ENCODE measurements at places on chromosomes 5 and 9. TPM values are rescaled to one million over a fixed set of nuclear protein-coding genes. Genes with fewer than 3 reads are reported as not detected.

- no peak for DNase-seq
Observed at GRCh38 chr5:40043916-40044315, 619.1 kb upstream of the DAB2 start.

- no peak for DNase-seq
Observed at GRCh38 chr5:144254552-144254951, 83.9 kb downstream of the KCTD16 start.

GRCh38 chr5:139108063-139108824 lies 89.9 kb downstream of the SIL1 start:
- no peak for DNase-seq

DNA sequence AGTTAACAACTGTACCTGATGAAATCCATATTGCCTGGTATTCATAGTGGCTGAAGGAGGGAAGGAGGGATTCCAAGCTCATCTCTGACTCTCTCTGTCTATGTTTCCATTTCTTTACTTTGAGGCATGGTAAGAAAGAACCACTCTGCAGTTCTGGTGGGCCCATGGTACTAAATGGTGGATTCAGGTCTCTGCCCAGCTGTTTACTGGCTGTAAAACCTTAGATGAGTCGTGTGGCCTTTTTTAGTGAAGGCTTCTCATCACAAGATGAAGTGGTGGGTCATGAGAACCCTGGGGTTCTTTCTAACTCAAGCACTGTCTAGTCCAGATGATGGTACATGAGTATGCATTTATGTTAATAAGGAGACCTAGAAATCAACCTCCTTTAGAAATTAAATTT lies 49.7 kb downstream of the ZNF366 start:
- DNase-seq, result no peak

DNA sequence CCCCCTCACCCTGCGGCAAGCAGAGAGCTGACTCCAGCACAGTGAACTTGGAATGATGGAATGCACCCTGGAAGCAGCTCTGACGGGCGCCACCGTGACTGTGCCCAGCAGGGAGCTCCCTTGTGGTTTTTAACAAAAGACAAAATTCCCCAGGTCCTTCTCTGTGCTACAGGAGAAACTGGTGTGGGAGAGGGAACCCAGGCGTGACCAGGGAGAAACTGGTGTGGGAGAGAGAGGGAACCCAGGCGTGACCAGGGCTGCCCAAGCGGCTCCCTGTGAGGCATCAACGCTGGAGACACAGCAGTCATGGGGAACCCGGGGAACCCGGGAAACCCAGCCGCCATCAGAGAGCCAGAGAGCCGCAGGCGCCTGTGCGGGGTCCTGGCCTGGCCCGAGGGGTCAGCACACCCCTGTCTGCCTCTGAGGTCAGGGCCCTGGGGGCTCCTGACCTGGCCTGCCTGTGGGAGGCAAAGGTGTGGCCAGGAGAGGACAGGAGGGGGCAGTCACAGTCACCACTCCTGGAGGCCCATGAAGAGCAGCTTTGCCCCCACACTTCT lies 3.1 kb upstream of the AHRR start:
- DNase-seq, result peak; percentile 68

- no peak for DNase-seq
Observed at GRCh38 chr5:58016877-58017276, 443.0 kb downstream of the PLK2 start.

DNA sequence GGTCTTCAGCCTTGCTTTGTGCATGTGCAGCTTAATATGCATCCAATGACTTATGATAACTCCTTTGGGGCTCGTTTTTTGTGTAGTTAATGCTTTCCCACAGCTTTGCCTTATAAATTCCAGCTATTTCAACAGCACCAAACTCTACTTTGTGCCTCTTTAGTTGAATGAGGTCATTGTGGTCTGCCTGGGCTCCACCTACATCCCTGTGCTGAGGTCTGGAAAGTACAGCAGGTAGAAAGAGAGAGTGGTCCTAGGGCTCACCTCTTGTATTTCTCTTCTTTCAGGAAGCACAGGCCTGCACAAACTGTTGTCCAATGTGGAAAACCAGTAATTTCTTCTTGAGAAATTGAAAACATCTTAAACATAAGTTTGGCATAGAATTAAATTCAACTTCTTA lies 167.2 kb downstream of the XRCC4 start:
- DNase-seq, result no peak

GRCh38 chr5:174563899-174564298 lies 160.5 kb upstream of the MSX2 start:
- peak; percentile 70 for DNase-seq

DNA sequence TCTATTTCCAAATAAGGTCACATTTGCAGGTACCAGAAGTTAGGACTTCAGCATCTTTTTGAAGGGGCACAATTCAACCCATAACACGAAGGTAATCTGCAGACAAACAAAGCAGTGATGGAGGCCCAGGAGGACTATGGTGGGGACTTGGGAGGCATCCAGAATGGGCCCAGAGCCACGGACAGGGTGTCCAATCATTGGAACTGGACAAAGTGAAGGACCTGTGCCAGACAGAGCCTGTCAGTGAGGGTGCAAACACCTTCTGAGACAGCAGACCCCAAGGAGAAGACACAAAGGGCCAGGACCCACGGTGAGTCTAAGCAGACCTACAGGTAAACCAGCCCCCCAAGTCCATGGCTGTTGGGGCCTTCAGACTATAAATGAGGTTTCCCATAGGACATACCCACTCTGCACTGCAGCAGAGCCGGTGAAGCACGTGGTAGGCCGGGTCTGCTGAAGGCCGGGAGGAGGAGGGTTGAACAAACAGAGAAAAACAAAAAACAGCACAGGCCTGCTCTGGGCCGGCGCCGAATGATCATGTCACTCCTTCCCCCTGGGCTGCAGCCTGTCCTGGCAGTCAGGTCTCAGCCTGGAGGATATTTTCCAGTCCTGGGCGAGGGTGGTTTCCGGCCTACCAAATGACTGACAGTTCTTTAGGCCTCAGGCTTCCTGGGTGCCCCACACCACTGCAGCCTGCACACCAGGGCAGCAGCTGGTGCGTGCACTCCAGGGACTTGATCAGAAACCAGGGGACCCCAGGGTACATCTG lies 84.4 kb downstream of the COL23A1 start:
- DNase-seq, result no peak

DNA sequence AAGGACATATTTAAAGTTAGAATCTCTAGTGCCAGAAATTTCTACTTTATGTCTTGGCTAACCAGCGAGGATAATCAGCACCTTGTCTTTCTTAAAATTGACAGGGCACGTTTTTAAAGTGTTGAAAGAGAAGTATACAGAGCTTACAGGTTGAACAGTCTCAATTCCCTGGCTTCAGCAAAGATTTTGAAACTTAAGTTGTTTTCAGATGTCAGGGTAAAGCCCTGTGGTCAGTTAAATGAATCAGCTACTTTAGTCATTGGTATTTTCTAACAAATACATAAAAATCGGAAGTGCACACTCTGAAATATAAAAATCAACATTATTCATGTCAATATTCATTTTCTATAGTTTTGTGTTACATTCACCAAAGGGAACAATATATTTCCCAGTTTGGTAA lies 29.1 kb downstream of the SNCAIP start:
- DNase-seq, result no peak

DNA sequence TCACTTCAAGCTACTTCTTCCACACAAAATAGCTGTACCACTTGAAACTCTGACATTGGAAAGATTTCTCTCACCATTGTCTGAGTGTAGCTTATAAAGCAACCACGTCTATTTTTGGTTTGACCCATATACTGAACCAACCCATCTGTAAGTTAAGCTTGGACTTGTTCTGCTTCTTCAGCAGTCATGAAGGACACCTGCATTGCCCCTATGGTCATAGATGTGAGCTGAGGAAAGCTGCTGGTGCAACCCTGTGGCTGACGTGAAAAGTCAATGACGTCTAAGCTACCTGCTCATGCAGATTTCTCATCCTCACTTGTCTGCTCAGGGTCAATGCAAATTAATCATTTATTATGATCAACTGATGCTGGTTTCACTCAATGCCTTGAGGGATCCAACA lies 417.4 kb downstream of the CETN3 start:
- no peak for DNase-seq

DNA sequence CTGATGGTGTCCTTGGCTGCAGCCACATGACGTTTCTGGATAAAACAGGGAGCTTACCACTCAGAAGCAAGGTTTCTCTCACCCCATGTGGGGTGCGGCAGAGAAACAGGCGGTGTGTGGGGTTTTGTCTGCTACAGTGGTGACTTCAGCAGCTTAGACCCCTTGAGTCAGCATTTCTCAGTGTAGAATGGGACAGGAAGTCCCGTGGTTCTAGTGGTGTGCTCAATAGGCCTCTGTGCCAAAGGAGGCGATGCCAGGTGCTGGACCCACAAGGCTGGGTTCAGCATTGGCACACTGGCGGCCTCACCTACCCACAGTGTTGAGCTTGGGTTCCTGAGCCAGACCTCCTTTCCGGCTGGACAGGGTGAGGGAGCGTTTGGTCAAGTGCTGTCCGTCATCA lies 125.2 kb upstream of the SMIM23 start:
- no peak for DNase-seq

- DNase-seq, result no peak
Observed at GRCh38 chr5:173319646-173320045, 8.6 kb downstream of the STC2 start.

The DBH gene
- not detected for total RNA-seq

The FBN2 gene
- total RNA-seq, result 19.1 TPM

The PCDHB7 gene
- total RNA-seq, result 2.6 TPM

The OR2V1 gene
- not detected for total RNA-seq

The NR4A3 gene
- total RNA-seq, result 0.17 TPM

The PCDHA12 gene
- total RNA-seq, result 1.5 TPM

The SLC6A19 gene
- not detected for total RNA-seq

Measured in Daoy (cell line).